Right cardiac atrium (tissue), 5 donors: ENCODE measurements at places on chromosomes 3 and 15. TPM values are rescaled to one million over a fixed set of nuclear protein-coding genes. Genes with fewer than 3 reads are reported as not detected.

Gene GREM1
- total RNA-seq, result 0.22 TPM

GRCh38 chr15:65342493-65342892 lies 35.3 kb downstream of the IGDCC3 start:
- no peak for DNase-seq

DNA sequence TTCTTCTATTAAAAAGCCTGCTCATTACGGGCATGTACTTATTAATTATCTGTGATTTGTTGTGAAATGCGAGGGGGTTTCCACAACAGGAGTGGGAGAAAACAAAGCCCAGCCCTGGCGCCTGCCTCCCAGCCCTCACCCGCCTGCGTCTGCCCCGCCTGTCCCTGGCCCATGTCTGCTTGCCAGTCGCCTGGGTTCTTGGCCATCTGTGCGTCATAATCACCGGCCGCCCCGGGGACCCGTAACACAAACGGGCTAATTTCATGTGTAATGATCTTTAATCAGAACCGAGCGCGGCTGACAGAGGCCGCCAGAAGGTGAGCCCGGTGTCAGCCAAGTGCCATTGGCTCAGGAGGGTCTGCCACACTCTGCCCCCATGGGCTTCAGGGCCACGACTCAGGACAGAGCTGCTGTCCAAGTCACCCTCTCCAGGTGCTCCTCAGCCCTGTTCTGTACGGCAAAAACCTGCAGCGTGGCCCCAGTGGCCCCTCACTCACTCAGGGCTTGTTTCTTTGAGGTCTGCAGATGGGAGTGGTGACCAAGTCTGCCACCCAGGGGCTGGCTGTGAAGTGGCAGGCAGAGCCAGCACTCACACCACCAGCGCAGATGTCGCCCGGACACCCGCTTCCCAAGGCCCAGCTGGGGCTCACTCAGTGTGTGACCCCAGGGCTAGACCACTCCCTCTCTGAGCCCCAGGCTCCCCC lies 28.8 kb upstream of the TMEM115 start:
- no peak for DNase-seq

Gene RETNLB
- not detected for total RNA-seq

DNA sequence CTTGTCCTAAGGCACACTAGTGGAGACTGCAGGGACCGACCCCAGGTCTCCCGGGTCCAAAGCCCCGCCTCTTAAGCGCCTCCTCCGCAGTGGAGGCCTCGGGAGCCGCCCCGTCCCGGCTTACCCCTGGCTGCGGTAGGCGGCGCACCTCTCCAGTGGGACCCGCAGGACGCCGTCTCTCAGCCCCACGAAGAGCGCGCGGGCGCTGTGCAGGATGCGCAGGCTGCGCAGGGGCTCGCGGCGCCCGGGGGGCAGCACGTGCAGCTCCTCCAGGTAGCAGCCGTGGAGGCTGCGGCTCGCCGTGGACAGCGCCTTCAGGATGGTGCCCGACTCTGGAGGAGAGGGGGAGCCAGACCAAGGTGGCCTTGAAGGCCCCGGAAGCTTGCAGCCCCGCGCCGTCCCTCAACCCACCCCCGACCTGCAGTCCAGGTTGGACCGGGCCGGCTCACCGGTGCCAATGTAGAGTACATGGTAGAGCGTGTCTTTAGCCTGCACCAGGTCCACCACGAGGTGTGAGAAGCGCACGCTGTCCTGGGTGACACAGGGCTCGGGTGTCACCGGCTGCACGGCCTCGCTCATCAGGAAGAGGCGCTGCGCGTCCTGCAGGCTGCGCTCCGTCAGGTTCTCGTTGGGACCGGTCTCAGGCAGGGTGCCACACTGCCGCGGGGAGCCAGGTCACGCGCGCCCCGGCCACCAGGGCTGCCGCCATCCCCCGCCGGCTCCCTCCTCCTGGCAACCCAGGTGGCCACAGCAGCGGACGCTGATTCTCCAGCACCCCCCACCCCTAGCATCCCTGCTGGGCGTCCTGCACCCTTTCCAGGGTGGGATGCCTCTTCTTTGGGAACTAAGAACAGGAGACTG lies 105.5 kb downstream of the SEMA5B start:
- no peak for DNase-seq
